Stimulated activated CD4-positive, alpha-beta T cell treated with anti-CD3 and anti-CD28 coated beads, Interleukin-1b, Interleukin-23, amount 100 ng/mL, for 1 hour (primary cell): ENCODE measurements at places on chromosomes 5 and 9.

- no peak for DNase-seq
These were observed 81.3 kb downstream of the ANKRD33B start for GRCh38 chr5:10645146-10645545.

GRCh38 chr9:27861887-27862286 is 288.6 kb upstream of the C9orf72 start:
- DNase-seq, result no peak

- DNase-seq, result no peak
These were observed 40.0 kb downstream of the PRR16 start for GRCh38 chr5:120504057-120504456.

- DNase-seq, result no peak
These were observed 290.8 kb downstream of the MSX2 start for GRCh38 chr5:175015028-175015685.

- no peak for DNase-seq
These were observed 39.3 kb downstream of the SPARC start for GRCh38 chr5:151647320-151647861.
